ENCODE measurements at places on chromosomes 7 and 10.

DNA sequence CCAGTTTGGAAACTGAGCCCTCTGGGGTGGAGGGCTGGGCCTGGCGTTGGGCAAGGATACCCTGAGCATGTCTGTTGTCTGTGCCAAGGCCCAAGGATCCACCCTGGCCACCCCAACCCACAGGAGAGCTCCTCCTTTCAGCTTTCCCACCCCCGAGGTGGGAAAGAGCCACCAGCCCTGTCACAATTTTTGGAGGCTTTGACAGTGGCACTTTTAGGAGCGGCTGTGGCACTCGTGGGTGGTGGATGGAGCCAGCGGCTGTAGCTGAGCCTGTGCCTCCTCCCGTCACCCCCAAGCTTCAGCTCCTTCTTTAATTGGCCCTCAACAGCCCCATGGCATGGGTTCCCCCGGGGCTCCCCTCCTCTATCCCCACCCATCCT is 18.2 kb upstream of the ZNF862 start:
- H3K4me1 ChIP-seq: no peaks in the 10 kb centered on the region
- DNase-seq: peak; percentile 80
- H3K27me3 ChIP-seq: no peaks in the 10 kb centered on the region
- no peak overlapping the region for H3K4me3 ChIP-seq
- H3K27ac ChIP-seq: no peak overlapping the region

DNA sequence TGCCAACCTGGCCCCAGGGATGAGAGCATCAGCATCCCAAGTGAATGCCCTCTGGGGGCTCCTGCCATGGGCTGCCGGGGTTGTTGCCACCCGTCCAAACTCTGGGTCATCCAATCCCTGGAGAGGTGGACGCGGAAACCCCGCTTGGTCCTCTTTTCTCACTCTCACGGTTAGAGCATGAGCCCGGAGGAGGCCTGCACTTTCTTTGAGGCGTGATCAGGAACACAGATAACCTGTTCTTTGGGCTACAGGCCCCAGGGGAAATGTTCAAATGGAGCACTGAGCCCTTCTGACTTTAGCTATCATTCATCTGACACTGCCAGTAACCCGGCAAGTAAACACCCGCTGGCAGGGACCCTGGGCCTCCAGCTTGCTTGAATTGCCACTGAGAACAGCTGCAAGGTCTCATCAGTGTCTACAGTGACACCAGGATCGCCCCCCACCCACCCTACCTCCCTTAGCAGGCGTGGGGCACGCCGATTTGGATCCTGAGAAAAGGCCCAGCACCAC is 29.4 kb upstream of the SLF2 start:
- H3K27me3 ChIP-seq: peaks cover 4% of the 10 kb centered on the region
- no peak for DNase-seq
- peak overlapping the region; percentile 71 for H3K27ac ChIP-seq
- H3K4me1 ChIP-seq: peaks cover 19% of the 10 kb centered on the region
- peak overlapping the region; percentile 18 for H3K4me3 ChIP-seq
- H3K36me3 ChIP-seq: no peaks in the 10 kb centered on the region

GRCh38 chr10:33334805-33335550 is 511 bp upstream of the NRP1 start:
- H3K4me3 ChIP-seq: peak overlapping the region; percentile 75
- peaks cover 43% of the 10 kb centered on the region for H3K4me1 ChIP-seq
- peaks cover 9% of the 10 kb centered on the region for H3K36me3 ChIP-seq
- H3K27ac ChIP-seq: peak overlapping the region; percentile 81
- peak; percentile 96 for DNase-seq

GRCh38 chr10:110218632-110219031 is 11.2 kb downstream of the MXI1 start:
- H3K4me1 ChIP-seq: peaks cover 12% of the 10 kb centered on the region
- no peak overlapping the region for H3K27ac ChIP-seq
- H3K4me3 ChIP-seq: no peak overlapping the region
- H3K36me3 ChIP-seq: no peaks in the 10 kb centered on the region

DNA sequence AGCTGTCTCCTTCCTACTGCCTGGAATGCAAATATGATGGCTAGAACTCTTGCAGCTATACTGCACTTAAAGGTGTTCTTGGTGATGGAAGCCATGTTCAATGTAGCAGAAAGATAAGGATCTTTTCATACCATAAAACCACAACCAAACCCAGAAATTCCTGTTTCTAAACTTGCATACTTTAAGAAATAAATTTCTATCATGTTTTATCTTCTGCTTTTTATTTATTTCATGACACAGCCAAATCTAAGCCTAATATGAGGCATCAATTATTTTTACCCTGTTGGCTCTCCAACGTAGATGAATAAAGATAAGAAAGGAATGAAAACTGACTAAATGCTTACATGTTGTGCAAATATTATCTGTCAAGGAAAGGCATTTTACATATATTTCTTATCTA is 224.1 kb downstream of the DOCK4 start:
- peaks cover 2% of the 10 kb centered on the region for H3K36me3 ChIP-seq
- DNase-seq: no peak
- H3K27ac ChIP-seq: no peak overlapping the region

DNA sequence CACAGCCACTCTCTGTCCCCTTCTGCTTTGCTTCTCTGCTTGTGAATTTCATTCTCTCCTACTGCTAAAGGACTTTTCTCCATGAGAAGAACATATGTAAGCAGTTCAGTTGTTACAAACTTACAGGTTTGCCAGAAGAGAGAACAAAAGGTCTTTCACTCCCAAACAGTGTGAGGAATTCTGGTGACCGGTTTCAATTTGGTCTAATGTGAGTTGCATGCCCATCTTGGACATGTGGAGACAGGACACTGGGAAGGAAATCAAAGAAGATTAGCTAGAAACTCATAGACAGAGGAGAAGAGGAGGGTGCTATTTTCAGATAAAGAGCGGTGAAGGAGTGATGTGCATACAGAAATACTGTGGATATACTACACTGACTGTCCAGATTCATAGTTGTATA is 209.5 kb upstream of the INHBA start:
- H3K27me3 ChIP-seq: no peaks in the 10 kb centered on the region
- H3K4me1 ChIP-seq: peaks cover 61% of the 10 kb centered on the region
- H3K4me3 ChIP-seq: peak overlapping the region; percentile 12
- no peak for DNase-seq
- no peaks in the 10 kb centered on the region for H3K36me3 ChIP-seq

- no peak within 1 kb of the TSS for H3K27ac ChIP-seq
- no peak for DNase-seq
- no peaks in the 10 kb centered on the region for H3K27me3 ChIP-seq
- H3K4me3 ChIP-seq: no peak within 1 kb of the TSS
- no peaks in the 10 kb centered on the region for H3K36me3 ChIP-seq
These were observed at the start of gene AQP1 for GRCh38 chr7:30911561-30911969. Gene AQP1, plus strand, starts transcription at chr7:30911853. Its CDS starts 57 bp downstream, at chr7:30911910.

GRCh38 chr7:114104035-114104434 is 185.2 kb upstream of the PPP1R3A start:
- no peaks in the 10 kb centered on the region for H3K4me1 ChIP-seq
- DNase-seq: peak; percentile 37
- no peak overlapping the region for H3K4me3 ChIP-seq
- no peaks in the 10 kb centered on the region for H3K27me3 ChIP-seq
- no peaks in the 10 kb centered on the region for H3K36me3 ChIP-seq

- no peaks in the 10 kb centered on the region for H3K36me3 ChIP-seq
- no peak for DNase-seq
- no peaks in the 10 kb centered on the region for H3K27me3 ChIP-seq
- H3K4me1 ChIP-seq: peaks cover 50% of the 10 kb centered on the region
- no peak overlapping the region for H3K4me3 ChIP-seq
These were observed 8.7 kb downstream of the PDLIM1 start for GRCh38 chr10:95282107-95282506.

DNA sequence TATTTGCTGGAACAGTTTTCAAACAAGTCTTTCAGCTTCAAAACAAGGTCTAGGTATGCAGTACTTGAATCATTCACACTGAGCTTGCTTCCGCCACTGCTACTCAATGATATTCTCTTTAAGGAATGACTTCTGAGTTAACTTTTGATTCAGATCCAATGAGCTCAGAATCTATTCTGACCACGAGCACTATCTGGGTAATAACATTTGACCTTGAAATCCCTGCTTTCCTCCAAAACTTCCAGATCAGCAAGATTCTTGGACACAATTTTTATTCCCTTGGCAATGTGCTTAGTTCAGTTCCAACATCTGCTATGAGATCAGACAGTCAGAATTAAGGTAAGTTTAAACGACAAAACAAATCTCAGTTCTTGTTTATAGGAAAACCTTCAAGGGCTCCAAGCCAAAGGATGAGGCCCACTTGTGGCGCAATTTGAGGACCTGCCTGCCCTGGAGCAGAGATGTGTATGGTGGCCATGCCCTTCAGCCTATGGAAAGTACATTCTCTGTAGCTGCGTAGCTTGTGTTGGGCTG is 87.2 kb downstream of the RNF216 start:
- H3K4me1 ChIP-seq: peaks cover 76% of the 10 kb centered on the region
- H3K4me3 ChIP-seq: peak overlapping the region; percentile 51
- H3K27ac ChIP-seq: peak overlapping the region; percentile 99
- peaks cover 6% of the 10 kb centered on the region for H3K36me3 ChIP-seq
- no peaks in the 10 kb centered on the region for H3K27me3 ChIP-seq

- no peak overlapping the region for H3K4me3 ChIP-seq
- peaks cover 17% of the 10 kb centered on the region for H3K4me1 ChIP-seq
- H3K36me3 ChIP-seq: no peaks in the 10 kb centered on the region
- no peaks in the 10 kb centered on the region for H3K27me3 ChIP-seq
- no peak for DNase-seq
- peak overlapping the region; percentile 38 for H3K27ac ChIP-seq
These were observed 309.7 kb downstream of the EXOC4 start for GRCh38 chr7:133562621-133563020.

DNA sequence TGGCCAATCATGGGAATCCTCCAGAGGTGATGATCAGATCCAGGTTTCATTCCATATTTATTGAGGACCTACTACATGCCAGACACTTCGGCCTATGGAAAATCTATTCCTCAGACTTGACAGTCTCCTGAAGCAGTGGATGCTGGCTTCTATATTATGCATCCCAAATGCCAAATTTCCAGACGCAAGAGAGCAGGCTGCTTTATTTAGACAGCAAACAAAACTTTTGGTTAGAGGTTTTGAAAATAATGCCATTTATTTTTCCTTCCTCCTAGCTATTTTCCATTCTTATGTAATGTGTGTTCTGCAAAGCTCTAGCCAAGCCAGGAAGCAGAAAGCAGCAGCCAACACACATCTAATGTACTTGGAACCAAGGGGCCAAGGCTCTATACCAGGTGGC is 330.8 kb downstream of the GPAM start:
- H3K4me1 ChIP-seq: no peaks in the 10 kb centered on the region
- no peaks in the 10 kb centered on the region for H3K27me3 ChIP-seq
- no peaks in the 10 kb centered on the region for H3K36me3 ChIP-seq
- H3K27ac ChIP-seq: no peak overlapping the region
- no peak overlapping the region for H3K4me3 ChIP-seq

GRCh38 chr10:104066945-104067344 is 18.7 kb downstream of the COL17A1 start:
- H3K27ac ChIP-seq: no peak overlapping the region
- H3K4me3 ChIP-seq: no peak overlapping the region
- H3K36me3 ChIP-seq: no peaks in the 10 kb centered on the region
- H3K4me1 ChIP-seq: no peaks in the 10 kb centered on the region
- H3K27me3 ChIP-seq: peaks cover 24% of the 10 kb centered on the region

GRCh38 chr7:8015100-8015745 is 46.6 kb downstream of the GLCCI1 start:
- H3K4me3 ChIP-seq: no peak overlapping the region
- no peak overlapping the region for H3K27ac ChIP-seq
- H3K36me3 ChIP-seq: peaks cover 4% of the 10 kb centered on the region

DNA sequence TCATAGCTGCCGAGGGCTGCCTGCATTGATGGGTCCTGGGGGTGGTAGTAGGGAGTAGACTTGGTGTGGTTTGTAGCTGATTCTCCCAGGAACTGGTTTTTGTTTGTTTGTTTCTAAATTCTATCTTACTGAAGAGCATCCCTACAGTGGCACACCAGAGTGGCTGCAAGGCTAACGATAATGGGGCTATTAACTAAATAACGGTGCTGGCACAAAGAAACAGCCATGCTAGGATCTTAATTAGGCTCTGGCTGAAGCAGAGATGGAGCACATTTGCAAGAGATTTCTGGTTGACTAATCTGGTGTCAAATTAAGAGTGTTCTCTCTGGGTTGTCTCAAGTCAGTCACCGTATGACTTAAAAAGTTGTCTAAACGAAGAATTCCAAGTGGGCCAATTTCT is 590.0 kb downstream of the NRG3 start:
- H3K27ac ChIP-seq: no peak overlapping the region
- no peaks in the 10 kb centered on the region for H3K27me3 ChIP-seq
- H3K4me3 ChIP-seq: no peak overlapping the region
- no peaks in the 10 kb centered on the region for H3K36me3 ChIP-seq

- no peaks in the 10 kb centered on the region for H3K36me3 ChIP-seq
- H3K27ac ChIP-seq: no peak overlapping the region
- H3K27me3 ChIP-seq: peaks cover 53% of the 10 kb centered on the region
- no peak overlapping the region for H3K4me3 ChIP-seq
- DNase-seq: no peak
These were observed 998 bp downstream of the CYP3A43 start for GRCh38 chr7:99828811-99829210.

DNA sequence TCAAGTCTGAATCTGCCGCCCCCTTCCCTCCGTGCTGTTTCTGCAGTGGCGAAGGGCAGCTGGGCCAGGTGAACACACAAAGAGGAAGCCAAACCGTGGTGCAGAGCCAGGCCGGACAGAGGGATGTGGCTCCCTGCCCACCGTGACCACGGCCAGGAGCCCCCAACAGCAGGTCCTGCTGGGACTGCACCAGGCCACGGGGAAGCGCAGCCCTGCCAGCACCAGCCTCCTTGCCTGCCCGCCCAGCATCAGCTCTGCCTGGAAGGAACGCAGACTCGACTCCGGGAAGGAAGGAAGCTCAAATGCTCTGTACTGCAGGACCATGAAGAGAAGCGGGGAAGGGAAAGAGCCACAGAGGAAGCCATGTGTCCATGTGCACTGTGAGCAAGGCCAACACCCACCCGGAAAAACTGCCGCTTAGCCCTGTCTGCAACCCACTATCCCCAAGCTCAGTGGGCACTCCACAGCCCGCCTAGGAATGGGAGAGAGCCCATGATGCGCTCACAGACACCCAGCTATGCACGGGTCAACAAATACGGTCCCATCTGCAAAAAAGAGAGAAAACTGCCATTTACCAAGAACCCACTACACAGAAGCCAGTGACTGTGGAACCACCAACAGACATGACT is 19.0 kb downstream of the GPER1 start:
- no peaks in the 10 kb centered on the region for H3K36me3 ChIP-seq
- H3K27ac ChIP-seq: no peak overlapping the region
- H3K4me1 ChIP-seq: peaks cover 12% of the 10 kb centered on the region
- no peak for DNase-seq
- H3K27me3 ChIP-seq: no peaks in the 10 kb centered on the region

DNA sequence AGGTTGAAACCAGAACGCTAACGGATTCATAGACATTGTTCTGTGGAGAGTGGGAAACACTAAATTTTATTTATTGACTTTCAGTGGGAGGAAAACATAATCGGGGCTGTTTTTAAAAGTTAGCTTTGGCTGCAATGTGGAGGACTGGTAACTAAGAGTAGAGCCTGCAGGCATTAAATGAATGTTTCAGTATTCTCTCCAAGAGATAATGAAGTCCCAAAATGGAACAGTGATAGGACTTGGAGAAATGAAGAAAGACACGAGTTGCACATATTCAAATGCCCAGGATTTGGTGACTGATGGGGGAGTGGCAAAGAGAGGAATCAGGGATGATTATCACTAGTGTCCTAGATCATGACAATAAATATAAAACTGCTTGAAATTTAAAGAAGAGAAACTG is 359.8 kb upstream of the LRRTM3 start:
- no peak overlapping the region for H3K4me3 ChIP-seq
- no peaks in the 10 kb centered on the region for H3K4me1 ChIP-seq
- no peak overlapping the region for H3K27ac ChIP-seq
- no peak for DNase-seq

GRCh38 chr10:58796242-58796641 is 283.6 kb downstream of the BICC1 start:
- peak overlapping the region; percentile 63 for H3K27ac ChIP-seq
- peaks cover 59% of the 10 kb centered on the region for H3K36me3 ChIP-seq
- DNase-seq: no peak
- peaks cover 19% of the 10 kb centered on the region for H3K4me1 ChIP-seq
